ENCODE measurements at places on chromosomes 6 and 20. TPM values are rescaled to one million over a fixed set of nuclear protein-coding genes. Genes with fewer than 3 reads are reported as not detected.

GRCh38 chr6:169804427-169804826 lies 53.0 kb downstream of the ERMARD start:
- no peak for DNase-seq

Gene SAMD3
- 4.9 TPM for total RNA-seq

GRCh38 chr6:49284180-49284579 lies 178.9 kb downstream of the MMUT start:
- no peak for DNase-seq

Gene TRIM10
- total RNA-seq = not detected

Gene HLA-DRB1
- total RNA-seq = 0.38 TPM

- no peak for DNase-seq
Measured at GRCh38 chr20:3603108-3603507, 60.1 kb downstream of the GFRA4 start.

DNA sequence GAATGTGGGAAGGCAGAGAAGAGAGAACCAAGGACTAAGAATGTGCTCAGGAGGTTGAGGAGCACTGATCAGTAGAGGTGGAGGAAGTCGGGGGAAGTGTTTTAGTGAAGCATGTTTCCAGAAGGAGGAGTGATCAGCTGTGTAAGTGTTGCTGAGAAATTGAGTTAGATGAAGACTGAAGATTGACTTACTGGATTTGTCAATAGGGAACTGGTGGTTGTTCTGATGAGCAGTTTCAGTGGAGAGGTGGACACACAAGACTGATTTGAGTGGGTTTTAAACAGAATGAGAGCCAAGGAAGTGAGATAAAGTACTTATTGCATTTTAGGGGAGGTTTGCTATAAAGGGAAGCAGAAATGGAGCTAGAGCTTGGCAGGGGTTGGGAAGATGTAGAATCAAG lies 182.6 kb downstream of the CDKAL1 start:
- no peak for DNase-seq

Gene LPA
- total RNA-seq = 0.17 TPM

- no peak for DNase-seq
Measured at GRCh38 chr6:100311707-100312251, 152.9 kb downstream of the SIM1 start.

Gene RUNX2
- total RNA-seq = 1.7 TPM

- no peak for DNase-seq
Measured at GRCh38 chr6:121666814-121667213, 231.4 kb downstream of the GJA1 start.

DNA sequence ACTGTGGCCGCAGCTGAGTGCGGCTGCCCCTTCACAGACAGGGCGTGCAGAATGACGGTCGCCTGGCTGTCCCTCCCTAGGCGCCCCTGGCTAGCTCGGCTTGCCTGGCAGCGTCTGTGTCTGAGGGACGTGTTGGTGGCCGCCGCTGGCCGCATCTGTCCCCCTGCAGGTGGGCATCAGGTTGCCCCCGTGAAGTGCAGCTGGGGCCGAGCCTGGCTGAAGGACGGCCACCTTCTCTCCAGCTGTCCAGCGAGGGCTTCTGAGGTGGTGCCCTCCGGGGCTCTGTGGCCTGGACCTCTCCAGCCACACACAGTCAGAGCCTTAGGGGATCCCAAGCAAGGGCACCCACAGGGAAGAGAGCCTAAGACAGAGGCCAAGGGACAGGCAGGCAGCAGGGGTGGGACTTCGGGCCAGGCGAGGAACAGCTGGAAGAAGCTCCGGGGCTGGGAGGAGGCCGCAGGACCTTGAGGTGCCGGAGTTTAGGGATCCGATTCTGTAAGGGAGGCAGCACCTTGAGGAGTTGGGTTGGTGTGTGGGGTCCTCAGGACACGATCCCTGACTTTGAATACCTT lies 89.0 kb upstream of the EPB41L1 start:
- DNase-seq = no peak

- no peak for DNase-seq
Measured at GRCh38 chr6:157881342-157881741, 58.3 kb downstream of the SNX9 start.

DNA sequence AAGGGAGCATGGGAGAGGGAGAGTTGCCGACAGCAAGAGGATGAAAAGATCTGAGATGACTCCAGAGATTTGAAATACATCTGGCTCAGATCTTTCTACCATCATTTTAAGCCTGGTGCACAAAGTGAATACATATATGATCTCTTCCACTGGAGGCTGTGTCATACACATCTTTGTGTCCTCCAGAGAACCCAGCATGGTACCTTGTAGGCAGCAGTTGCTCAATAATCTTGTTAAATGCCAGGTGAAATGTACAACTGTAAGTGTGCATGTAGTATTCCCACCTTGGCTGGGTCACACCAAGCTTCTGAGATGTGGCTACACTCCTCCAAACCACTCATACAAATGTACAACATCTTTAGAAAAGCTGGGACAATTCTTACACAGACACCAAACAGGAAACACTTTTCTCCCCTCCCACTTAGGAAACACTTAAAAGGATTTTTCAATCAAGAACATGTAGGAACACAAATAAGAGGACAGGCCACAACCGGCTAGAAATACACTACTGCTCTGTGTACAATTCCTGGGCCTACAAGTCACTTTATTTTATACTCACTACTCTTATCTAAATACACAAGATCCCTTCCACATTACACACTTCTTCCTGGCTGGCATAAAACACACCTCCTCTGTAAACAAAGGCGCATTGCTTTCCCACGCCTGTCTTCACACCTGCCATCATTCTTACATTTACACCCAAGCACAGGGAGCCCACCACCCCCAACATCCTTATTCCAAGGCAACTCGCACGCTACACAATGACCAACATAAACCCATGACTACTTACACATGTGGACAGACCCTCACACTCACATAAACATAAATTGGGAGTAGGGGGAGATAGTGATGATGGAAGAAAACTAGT lies 3.8 kb upstream of the IER3 start:
- DNase-seq = no peak

Gene BTNL2
- not detected for total RNA-seq

DNA sequence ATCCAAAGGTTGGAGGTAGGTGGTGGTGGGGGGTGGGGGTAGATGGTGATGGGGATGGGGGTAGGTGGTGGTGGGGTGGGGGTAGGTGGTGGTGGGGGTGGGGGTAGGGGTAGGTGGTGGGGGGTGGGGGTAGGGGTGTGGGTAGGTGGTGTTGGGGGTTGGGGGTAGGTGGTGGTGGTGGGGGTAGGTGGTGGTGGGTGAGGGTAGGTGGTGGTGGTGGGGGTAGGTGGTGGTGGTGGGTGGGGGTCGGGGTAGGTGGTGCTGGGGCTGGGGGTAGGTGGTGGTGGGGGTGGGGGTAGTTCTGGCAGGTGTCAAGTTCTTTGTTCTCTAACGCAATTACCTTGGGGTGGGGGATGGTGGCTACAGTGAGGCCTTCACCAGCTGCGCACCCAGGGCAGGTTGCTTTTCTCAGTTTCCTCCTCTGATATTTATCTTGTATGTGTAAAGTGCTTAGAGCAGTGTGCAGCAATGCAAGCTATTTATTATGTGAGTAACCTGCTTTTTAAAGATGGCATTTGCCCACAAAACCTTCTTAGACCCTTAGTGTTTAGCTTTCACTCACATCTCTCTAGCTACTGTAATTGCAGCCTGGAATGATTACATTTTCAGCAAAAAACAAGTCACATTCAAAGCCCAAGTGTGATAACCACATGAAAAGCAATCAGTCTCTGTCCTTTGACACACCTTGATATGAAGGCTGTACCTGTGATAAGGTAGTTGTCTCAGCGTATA lies 8.2 kb upstream of the CCDC167 start:
- no peak for DNase-seq

DNA sequence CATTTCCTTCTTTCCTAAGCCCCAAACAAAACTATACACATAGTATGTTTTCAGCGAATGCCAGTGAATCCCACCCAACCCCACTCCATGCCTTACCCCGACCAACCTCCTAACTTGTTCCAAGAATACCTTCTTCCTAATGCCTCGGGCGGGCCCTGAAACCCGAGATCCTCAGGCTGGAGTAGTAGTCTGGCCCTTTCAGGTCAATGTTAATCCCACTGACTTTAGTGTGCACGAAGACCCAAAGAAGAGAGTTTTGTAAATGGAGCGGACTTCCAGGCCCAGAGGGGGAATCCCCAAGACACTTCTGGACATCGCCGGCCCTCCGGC lies 394 bp downstream of the YIPF3 start:
- DNase-seq = no peak

DNA sequence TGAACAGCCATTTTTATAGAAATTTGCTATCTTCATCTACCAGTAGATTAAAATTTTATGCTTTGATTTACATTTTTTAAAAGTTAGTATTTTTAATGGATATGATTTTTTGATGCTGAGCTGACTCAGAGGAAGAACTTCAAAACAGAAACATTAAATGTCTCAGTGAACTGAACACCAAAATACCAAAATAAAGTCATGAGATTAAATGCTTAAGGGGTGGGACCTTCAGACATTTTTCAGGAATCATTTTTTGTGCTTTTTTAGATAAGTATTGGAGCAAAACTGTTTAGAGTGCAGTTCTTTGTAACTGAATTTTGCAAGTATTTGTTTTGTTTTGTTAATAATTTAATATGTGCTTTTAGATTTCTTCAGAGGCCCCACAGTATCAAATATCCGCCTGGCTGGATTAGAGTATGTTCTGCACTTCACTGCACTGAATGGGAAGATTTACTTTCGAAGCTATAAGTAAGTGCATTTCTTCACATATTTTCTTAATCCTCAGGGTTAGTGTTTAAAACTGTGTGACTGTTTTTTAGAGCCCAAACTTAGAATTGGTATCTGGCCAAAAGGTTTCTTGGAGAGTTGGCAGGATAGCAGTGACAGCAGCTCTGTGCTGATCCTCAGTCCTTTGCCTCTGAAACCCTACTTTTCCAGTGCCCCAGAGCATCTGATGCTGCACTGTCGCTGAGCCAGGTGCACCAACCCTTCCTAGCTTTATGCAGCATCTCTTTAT lies 33.7 kb downstream of the RPF2 start:
- no peak for DNase-seq

Gene PROKR2
- total RNA-seq = 2.1 TPM

Gene ZC3H12D
- 0.07 TPM for total RNA-seq

Gene TRIM40
- not detected for total RNA-seq

DNA sequence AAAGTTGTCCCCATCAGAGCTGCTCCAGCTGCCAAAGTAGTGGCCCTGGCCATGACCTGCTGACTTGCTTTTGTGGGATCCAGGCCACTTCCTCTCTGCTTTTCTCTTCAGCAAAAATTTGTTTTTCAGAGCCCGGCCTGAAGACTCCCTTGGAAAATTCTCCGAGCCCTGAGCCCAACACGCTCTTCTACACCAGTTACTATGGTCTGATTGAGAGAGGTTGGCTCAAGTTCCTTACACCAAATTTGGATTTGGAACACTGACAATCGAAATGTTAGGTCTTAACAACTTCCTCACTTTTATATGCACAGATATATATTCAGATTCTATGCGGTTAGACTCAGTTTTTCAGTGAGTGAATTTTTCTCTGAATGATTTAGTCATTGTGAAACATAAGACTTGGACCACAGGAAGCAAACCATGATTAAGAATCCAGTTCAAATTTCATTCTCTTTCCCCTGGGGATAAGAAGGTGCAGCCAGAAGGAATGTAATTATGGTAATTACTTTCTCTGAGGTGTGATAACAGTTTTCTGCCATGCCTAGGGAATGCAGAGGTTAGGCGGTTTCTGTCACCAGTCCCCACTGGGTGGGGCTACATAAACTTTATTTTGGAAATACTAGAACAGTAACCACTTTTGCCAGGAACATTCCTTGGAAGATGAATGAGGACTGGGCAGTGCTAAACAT lies 365.2 kb downstream of the SYNE1 start:
- no peak for DNase-seq

DNA sequence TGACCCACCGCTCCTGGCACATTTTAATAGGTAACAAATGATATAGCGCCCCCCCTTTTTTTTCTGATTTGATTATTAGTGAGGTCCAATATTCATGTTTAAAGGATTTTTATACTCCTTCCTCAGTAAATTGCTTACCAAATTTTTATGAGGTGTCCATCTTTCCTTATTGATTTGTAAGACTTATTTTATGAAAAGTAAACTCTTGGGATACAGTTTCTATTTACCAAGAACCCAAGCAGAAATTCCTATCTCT lies 25.1 kb downstream of the TRIM27 start:
- DNase-seq = no peak

DNA sequence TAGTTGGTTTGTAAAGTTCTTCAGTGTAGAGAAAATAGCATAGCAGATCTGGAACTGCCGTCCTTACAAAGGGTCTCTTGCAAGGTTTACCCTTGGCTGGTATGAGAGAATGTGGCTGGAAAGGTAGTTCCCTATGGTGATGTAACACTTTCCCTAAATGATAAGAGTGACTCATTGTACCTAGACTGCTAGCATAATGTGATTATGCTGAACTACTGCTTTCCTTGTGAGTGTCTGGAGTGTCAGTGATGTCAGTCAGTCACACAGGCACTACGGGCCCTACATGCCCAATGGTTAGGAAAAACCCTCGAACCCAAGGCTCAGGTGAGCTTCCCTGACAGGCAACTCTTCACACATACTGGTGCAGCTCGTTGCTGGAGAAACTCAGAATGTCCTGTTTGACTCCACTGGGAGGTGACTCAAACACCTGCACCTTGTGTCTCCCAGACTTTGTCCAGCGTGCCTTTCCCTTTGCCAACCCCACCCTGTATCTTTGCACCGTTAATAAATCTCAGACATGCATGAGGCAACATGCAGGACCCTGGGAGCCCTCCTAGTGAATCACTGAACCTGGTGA lies 28.4 kb upstream of the LY86 start:
- no peak for DNase-seq

Gene MCHR2
- total RNA-seq = not detected

GRCh38 chr6:126976253-126976797 lies 142.1 kb upstream of the RSPO3 start:
- peak; percentile 7 for DNase-seq

Gene HCRTR2
- total RNA-seq = not detected

Gene HRH3
- total RNA-seq = 5.2 TPM
